ENCODE measurements at places on chromosomes 2 and 18.

GRCh38 chr2:179594268-179595112, 266.9 kb downstream of the ZNF385B start:
- no peak for DNase-seq

GRCh38 chr2:144454466-144455287, 65.2 kb downstream of the ZEB2 start:
- DNase-seq, result peak; percentile 7

DNA sequence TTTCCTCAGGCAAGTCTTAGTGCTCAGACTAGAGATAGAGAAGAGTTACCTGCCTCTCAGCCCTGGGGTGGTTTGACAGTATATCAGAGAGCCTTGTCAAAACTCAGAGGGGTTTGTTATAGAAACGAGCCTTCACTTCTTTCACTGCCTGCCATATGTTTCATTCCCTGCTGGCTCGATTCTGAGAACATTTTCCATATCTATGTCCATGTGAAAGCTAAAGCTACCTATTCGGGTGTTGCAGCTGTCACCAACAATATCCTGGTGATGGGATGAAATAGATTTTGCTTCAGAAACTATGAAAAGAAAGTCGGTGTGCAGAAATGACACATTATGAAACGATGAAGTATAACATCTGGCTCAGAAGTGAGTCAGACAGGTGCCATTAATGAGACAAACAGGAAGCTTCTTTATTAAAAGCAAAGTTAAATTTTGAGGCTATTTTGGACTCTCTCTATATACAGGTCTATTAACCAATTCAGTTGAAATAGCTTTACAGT, 56.1 kb upstream of the TANK start:
- DNase-seq, result no peak

- no peak for DNase-seq
These were observed 79.1 kb downstream of the NCKAP5 start for GRCh38 chr2:133489146-133489545.

DNA sequence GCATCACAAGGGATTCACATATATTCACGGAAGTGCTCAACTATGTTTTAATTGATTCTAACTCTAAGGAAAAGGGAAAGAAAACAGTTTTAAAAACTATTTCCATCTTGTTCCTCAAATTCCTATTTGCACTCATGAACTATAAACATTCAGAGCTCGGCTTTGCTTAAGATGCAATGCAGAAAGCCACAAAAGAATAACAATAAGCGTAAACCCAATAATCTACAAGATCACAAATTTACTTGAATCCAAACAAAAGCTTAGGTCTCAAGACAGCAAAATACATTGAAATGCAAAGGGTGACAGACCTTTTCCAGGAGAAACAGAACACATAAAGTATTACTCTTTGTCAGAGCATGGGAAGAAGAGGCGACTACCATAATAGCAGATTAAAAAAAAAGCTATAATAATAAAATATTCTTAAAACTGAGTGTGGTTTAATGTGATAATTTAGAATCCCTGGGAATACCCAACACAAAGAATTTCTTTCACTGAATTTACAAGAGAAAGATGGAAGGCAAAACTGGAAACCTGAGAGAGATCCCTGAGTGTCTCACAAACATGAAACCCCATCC, 1094.9 kb downstream of the LRP1B start:
- no peak for DNase-seq
